ENCODE measurements at places on chromosomes 11 and 22.

- DNase-seq, result no peak
Measured at GRCh38 chr11:32109138-32109537, 18.3 kb downstream of the RCN1 start.

GRCh38 chr11:39683288-39683950, 1776.0 kb downstream of the LRRC4C start:
- no peak for DNase-seq

DNA sequence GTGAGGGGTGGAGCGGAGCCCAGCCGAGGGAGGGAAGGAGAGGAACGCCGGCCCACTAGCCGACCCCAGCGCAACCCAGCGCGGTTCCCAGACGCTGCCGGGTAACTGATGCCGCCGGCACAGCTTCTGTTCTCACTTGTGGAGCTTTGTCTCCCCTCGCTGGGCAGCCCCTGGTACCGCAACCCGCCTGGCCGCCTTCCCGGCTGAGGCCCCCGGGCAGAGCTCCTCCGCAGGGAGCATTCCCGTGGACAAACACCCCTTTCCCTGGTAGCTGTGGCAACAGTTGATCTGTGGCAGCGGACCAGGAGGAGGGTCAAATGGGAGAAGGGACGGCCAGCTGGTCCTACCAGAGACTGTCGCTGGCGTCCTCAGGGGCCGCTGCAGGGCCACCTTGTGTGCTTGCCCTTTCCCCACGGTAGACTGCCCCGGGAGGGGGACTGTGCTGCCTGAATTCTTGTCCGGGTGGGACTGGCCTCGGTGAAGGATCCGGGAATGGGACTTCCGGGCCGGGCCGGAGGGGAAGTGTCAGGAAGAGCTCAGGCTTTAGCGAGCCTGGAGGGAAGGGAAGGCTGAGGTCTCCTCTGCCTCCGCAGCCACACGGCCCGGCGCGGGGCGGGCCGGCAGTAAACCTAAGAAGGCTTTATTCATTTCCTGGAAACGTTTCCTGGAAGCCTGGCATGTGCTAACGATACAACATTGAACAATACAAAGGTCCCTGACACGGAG, 468.0 kb downstream of the OPCML start:
- DNase-seq, result no peak

DNA sequence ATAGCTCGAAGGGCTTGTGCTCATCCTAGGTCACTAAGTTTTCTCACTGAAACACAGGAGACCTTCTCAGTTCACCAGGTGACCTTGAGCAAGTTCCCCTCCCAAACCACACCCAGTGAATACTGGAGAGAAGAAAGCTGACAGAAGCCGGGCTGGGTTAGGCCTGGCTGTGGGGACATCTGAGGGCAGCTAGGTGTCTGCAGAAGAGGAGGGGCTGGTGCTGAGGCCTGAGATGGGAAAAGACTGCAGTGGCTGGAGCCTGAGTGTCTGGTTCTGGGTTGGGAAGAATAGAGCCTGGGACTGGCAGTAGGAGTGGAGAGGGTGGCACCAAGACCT, 602 bp upstream of the INPP5J start:
- no peak for DNase-seq

- no peak for DNase-seq
Measured at GRCh38 chr11:10208131-10208575, 85.9 kb downstream of the SBF2 start.

GRCh38 chr11:61891331-61892084, at the start of gene FADS3:
TSS of gene FADS3 (minus strand) at chr11:61891545. CDS start at chr11:61891381, 164 bp downstream.
- peak; percentile 38 for DNase-seq

- DNase-seq, result no peak
Measured at GRCh38 chr22:47247579-47248240, 485.3 kb downstream of the TBC1D22A start.

GRCh38 chr11:108498816-108499408, 728 bp upstream of the POGLUT3 start:
- no peak for DNase-seq

GRCh38 chr22:28505416-28506149, 174.1 kb downstream of the TTC28 start:
- DNase-seq, result no peak

GRCh38 chr11:126920833-126921232, 79.7 kb downstream of the KIRREL3 start:
- no peak for DNase-seq

DNA sequence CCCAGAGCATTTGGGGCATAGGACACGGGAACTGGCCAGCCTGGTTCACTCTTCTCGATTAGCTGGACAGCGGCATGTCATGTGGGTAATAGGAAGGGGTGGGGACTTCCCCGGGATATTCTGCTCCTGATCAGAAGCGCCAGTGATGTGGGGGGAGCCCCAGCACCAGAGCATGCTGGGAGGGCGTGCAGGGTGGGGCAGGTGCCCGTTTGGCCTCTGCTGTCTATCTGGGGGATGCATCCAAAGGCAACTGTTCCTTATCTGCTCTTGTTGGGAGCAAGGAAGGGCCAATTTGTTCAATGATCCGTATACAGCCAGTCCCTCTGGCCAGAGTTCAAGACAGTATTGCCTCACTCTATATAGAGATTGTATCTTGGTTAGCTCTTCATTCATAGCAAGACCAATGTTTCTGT, 43.6 kb downstream of the PPARA start:
- DNase-seq, result no peak

DNA sequence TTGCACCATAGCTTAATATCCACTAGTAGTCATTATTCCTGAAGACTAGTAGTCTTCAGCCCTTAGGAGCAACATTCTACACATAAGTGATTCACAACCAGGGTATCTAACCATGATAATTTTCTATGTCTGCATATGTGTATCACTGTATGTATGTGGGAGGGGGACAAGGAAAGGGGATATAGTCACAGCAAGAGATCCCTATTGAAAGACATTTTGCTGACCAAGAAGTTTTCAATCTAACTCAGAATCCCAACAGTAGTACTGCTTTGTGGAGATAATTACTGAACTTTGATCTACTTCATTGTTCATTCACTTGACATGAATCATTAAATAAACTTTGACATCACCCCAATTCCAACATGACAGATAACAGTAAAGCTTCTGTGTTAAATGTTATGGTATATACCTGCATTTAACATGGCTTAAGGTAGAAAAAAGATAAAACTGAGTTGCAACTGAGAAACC, 10.3 kb downstream of the PIK3C2A start:
- DNase-seq, result no peak

- DNase-seq, result no peak
Measured at GRCh38 chr11:2311353-2312133, 9.7 kb downstream of the TSPAN32 start.

DNA sequence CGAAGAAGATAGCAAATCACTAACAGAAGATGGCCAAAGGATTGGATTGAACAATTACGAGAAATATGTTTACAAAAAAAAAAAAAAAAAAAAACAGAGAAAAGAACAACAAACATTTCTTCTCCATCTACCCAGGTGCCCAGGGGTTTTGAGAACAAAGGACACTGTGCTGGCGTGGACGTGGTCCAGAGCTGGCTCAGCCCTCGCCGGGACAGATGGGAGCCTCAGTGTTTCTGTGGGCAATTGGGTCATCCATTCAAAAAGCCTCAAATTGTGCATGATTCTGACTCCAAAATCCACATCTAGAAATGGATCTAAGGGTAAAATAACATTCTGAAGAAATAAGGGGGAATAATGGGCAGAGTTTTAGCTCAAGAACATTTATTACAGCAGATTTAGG, 63.1 kb downstream of the DHCR7 start:
- DNase-seq, result no peak

DNA sequence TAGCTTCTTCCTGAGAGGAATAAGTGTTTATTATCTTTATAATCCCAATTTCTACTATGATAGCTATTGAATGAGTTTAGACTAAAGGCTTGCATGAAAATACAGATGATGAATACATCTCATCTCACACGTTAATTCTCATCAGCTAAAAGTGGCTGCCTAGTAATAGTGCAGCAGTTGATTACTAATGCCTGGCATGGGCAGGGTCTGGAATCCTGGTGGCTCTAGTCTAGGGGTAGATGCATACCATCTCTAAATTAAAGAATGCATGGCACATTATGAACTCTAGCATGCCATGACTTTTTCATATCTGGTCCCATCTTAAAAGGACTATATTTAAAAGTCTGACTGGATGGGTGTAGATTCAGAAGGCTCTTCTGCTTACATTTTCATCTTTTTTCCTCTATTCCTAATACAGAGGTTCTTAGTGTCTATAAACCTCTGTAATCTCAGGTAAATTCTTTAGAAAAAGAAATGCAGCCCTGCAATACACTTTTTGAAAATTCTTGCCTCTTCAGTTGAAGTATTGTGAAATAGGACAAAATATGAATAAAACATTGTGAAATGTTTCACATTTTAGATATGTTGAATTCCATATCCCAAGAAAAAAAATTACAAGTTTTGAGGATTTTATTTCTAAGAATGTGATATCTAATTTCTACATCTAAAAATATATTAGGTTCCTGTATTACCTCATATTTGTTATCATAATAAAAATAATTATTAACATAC, 187.6 kb downstream of the C11orf87 start:
- DNase-seq, result no peak

GRCh38 chr22:49799431-49800075, 28.1 kb downstream of the BRD1 start:
- no peak for DNase-seq

GRCh38 chr22:19819911-19820879, 34.5 kb downstream of the GNB1L start:
- DNase-seq, result no peak
